ENCODE measurements at places on chromosomes 3 and 15. TPM values are rescaled to one million over a fixed set of nuclear protein-coding genes. Genes with fewer than 3 reads are reported as not detected.

DNA sequence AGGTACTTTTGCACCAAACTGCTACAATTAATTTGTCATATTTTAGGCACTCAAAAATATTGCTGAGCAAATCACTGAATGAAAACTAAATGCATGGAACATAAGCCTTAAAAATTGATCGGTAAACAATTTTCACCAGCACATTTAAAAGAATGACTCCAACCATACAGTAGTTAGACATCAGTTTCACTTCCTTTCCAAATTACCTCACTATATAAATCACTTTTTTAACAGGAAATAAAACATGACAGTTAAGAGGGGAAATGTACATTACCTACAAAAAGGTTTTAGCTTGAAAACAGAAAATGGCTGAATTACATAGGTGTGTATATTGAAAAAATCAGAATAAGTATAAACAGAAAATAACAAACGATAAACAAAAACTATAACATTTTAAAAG lies 108.4 kb downstream of the SERPINI1 start:
- no peak overlapping the region for H3K4me3 ChIP-seq
- H3K4me1 ChIP-seq = no peaks in the 10 kb centered on the region
- H3K36me3 ChIP-seq = no peaks in the 10 kb centered on the region
- H3K27me3 ChIP-seq = peaks cover 12% of the 10 kb centered on the region
- no peak overlapping the region for H3K27ac ChIP-seq

DNA sequence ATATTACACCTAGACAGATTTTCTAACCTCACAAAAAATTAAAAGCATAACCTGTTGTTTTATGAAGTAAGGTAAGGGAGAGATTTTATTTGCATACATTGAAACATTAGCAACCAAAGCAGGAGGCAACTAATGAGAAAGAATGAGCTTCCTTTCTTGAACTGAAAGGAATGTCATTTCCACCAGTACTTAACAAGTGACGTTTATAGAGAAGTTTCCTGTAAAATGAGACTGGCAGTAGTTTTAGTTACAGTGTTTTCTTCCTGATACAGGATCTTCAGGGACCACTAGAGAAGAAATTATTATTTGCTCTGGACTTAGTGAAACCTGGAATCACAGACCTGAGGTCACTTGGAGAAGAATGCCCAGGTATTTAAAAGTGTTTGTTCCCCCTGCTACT lies 27.4 kb upstream of the FRMD5 start:
- H3K4me3 ChIP-seq = no peak overlapping the region
- H3K4me1 ChIP-seq = peaks cover 3% of the 10 kb centered on the region
- peaks cover 52% of the 10 kb centered on the region for H3K27me3 ChIP-seq
- no peak overlapping the region for H3K27ac ChIP-seq

DNA sequence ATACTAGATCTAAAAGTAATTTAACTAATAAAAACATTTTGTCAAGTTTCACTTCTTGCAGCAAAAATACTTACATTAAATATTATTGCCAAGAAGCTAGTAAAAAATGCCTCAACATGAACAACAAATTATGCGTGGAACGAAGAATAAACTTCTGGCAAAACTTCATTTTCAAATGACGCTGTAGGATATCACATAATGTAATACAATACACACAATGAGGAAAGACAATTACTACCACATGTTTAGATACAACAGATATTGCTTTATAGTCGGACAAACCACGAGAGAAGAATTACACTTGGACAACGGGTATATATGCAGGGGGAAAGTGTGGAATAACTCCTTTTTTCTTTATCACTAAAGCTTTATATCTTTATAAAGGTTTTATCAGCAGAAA lies 21.6 kb downstream of the P3H2 start:
- peaks cover 21% of the 10 kb centered on the region for H3K27me3 ChIP-seq
- peaks cover 2% of the 10 kb centered on the region for H3K4me1 ChIP-seq
- no peak for DNase-seq
- no peak overlapping the region for H3K4me3 ChIP-seq

GRCh38 chr3:43709022-43709421 lies 18.3 kb downstream of the ABHD5 start:
- no peak for DNase-seq
- H3K4me1 ChIP-seq = peaks cover 6% of the 10 kb centered on the region
- no peaks in the 10 kb centered on the region for H3K27me3 ChIP-seq
- H3K4me3 ChIP-seq = no peak overlapping the region
- peaks cover 10% of the 10 kb centered on the region for H3K36me3 ChIP-seq
- no peak overlapping the region for H3K27ac ChIP-seq

- DNase-seq = no peak
- H3K4me1 ChIP-seq = no peaks in the 10 kb centered on the region
- no peaks in the 10 kb centered on the region for H3K36me3 ChIP-seq
- H3K4me3 ChIP-seq = no peak overlapping the region
Observed at GRCh38 chr15:53208751-53209150, 418.6 kb upstream of the ONECUT1 start.

DNA sequence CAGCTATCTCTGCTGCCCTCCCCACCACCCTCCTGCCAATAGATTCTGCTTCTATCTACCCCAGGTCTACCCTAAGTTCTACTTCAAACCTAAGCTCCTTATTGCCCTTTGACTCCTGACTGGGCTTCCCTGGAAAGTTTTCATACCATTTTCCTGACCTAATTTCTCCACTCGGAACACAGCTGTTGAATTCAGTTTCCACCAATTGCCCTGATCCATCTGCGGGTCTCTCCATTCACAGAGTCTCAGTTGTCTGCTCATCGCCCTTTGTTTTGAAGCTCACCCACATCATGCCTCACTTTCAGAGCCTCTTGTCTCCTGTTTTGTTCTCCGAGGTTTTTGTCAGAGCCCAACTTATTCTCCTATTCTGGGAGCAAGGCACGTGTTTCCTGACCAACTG lies 56.8 kb upstream of the ABI3BP start:
- H3K36me3 ChIP-seq = no peaks in the 10 kb centered on the region
- no peaks in the 10 kb centered on the region for H3K4me1 ChIP-seq
- peaks cover 6% of the 10 kb centered on the region for H3K27me3 ChIP-seq
- no peak for DNase-seq
- no peak overlapping the region for H3K27ac ChIP-seq

DNA sequence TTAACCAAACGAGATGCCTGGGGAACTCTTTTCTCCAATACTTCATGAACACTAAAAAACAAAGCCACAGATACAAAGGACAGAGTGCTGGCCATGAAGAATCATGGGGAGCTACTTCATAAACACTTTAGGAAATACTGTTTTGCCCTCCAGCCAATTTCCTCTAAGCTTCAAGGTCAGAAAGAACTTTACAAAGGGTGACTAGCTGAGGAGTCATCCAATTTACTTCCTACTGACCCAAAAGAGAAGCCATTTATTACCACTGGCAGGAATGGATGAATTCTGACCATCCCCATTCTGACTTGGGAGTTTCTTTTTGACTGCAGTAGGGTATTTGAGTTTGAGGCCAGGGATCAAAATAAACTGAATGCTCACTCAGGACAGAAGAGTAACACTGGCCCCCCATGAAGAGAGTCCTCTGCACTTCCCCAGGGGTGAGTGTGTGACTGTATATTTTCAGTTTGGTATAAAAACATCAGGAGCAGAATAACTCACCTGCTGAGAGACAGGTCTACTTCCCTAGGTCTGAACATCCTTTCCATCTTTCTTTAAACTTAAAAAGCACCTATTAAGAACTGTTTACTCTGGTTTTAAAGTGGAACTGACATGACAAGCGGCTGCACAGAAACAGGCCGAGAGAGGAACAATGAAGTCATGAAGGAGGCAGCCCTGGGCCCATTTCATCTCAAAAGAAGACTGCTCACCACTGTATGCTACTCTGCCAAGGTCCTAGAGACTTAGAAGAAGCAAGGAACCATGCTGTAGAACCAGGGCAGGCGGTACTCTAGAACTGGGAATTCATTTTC lies 203.6 kb downstream of the TNIK start:
- H3K4me3 ChIP-seq = peak overlapping the region; percentile 46
- H3K36me3 ChIP-seq = peaks cover 2% of the 10 kb centered on the region
- H3K4me1 ChIP-seq = peaks cover 76% of the 10 kb centered on the region
- H3K27ac ChIP-seq = peak overlapping the region; percentile 98

DNA sequence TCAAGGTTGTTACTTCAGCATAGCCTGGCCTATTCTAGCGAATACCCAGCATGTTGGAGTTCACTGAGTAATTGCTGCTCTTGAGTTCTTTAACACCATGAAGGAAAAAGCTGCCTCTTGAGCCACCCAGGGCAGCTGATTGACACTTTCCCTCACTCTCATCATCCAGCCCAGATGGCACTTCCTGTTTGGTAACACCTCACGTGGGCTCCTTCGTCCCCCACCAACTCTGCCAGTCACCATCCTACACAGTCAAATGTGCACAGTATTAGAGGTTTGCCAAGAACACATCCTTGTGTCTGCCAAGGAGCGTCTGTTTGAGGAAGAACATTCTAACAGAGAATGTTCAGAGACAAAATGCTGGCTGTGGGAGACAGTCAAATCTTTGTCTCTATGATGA lies 266.3 kb downstream of the RPLP1 start:
- no peaks in the 10 kb centered on the region for H3K27me3 ChIP-seq
- peak overlapping the region; percentile 94 for H3K27ac ChIP-seq
- no peak overlapping the region for H3K4me3 ChIP-seq
- no peak for DNase-seq

- peaks cover 14% of the 10 kb centered on the region for H3K27me3 ChIP-seq
- no peak overlapping the region for H3K4me3 ChIP-seq
- no peaks in the 10 kb centered on the region for H3K36me3 ChIP-seq
- no peak for DNase-seq
- no peak overlapping the region for H3K27ac ChIP-seq
- H3K4me1 ChIP-seq = no peaks in the 10 kb centered on the region
Observed at GRCh38 chr3:169299129-169299528, 364.4 kb downstream of the MECOM start.

GRCh38 chr3:105174017-105174615 lies 192.6 kb upstream of the ALCAM start:
- no peak for DNase-seq
- H3K36me3 ChIP-seq = no peaks in the 10 kb centered on the region
- no peaks in the 10 kb centered on the region for H3K4me1 ChIP-seq
- H3K27me3 ChIP-seq = peaks cover 21% of the 10 kb centered on the region
- no peak overlapping the region for H3K4me3 ChIP-seq
- H3K27ac ChIP-seq = no peak overlapping the region

GRCh38 chr3:50584391-50584790 lies 15.1 kb downstream of the HEMK1 start:
- peaks cover 48% of the 10 kb centered on the region for H3K4me1 ChIP-seq
- peak overlapping the region; percentile 83 for H3K27ac ChIP-seq
- DNase-seq = no peak
- no peaks in the 10 kb centered on the region for H3K27me3 ChIP-seq

- DNase-seq = no peak
- H3K27ac ChIP-seq = peak overlapping the region; percentile 51
- H3K36me3 ChIP-seq = peaks cover 3% of the 10 kb centered on the region
- no peak overlapping the region for H3K4me3 ChIP-seq
- H3K4me1 ChIP-seq = peaks cover 5% of the 10 kb centered on the region
Observed at GRCh38 chr15:44633603-44634002, 29.9 kb downstream of the SPG11 start.

DNA sequence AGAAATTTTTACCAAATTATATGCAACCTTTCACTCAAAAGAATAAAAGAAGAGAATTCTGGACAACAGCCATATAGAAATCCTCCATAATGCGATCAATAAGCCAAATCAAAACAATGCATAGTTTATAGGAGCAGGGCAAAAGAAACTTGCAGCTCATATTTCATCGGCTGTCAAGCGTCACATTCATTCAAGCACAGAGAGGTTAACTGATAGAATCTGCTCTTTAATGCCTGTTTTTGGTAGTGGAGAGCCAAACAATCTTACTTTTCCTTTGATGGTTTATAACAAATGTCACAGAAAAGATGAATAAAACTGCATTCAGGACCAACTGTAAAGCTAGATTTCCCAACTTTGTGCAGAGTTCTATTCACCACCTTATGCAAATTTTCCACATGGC lies 35.4 kb downstream of the PRTG start:
- DNase-seq = no peak
- H3K27me3 ChIP-seq = peaks cover 29% of the 10 kb centered on the region
- no peak overlapping the region for H3K27ac ChIP-seq
- no peaks in the 10 kb centered on the region for H3K36me3 ChIP-seq

DNA sequence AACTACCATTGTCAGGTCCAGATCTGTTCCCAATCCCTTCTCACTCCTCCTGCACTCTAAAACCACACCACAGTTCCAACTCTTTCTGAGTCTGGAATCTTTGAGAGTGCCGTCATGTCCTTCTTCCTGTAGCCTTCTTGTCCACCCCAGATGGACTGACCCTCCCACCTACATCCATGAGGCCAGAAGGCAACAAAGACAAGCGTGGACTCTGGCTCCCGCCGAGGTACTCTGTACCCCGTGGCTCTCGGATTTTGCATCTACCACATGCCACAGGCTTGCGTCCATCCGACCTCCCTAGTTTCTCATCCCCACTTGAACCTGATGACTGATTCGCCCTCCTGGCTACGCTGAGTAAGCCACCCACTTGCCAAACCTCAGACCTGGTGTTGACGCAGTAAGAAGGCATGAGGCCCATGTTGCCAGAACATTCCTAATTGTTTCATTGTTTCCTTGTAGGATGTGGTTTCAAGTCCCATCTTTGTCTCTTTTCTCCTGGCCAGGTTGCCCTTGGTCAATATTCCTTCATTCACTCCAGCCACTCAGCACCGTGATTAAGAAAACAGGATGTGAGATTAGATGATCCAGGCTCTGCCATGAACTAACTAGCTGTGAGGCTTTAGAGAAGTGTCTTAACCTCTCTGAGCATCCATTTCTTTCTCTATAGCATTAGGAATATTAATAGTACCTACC lies 1.1 kb upstream of the ZBTB38 start:
- no peak for DNase-seq
- H3K36me3 ChIP-seq = no peaks in the 10 kb centered on the region
- peaks cover 11% of the 10 kb centered on the region for H3K4me1 ChIP-seq

DNA sequence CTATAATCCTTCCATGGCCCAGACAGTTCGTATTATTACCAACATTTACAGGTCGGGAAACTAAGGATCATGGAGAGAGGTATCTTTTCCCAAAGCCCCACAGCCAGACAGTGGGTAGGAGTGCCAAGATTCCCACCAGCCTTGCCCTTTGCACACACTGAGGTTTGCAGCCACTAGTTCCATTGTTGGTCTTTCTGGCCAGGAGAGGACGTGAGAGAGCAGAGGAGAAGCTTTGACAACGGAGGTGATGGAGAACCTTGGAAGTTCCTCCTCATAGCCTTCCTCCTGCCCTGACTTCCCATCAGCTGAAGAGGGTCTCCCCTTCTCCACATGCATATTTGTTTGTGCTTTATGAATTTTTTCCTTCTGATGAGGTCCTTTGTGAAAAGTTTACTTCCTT lies 50.5 kb upstream of the PLCL2 start:
- no peaks in the 10 kb centered on the region for H3K36me3 ChIP-seq
- no peak overlapping the region for H3K4me3 ChIP-seq
- H3K27ac ChIP-seq = no peak overlapping the region
- DNase-seq = no peak
- no peaks in the 10 kb centered on the region for H3K27me3 ChIP-seq
- H3K4me1 ChIP-seq = peaks cover 9% of the 10 kb centered on the region

- no peak overlapping the region for H3K4me3 ChIP-seq
- H3K27ac ChIP-seq = no peak overlapping the region
- DNase-seq = no peak
- peaks cover 2% of the 10 kb centered on the region for H3K36me3 ChIP-seq
- H3K4me1 ChIP-seq = no peaks in the 10 kb centered on the region
Observed at GRCh38 chr3:114939920-114940319, 207.2 kb downstream of the ZBTB20 start.

Gene CCDC80
- not detected for total RNA-seq

Gene LRRIQ4
- total RNA-seq = not detected

Gene FOXB1
- 0.22 TPM for total RNA-seq

Gene IL16
- 87.1 TPM for total RNA-seq

Gene CLCN2
- total RNA-seq = 4.6 TPM

Gene GLDN
- not detected for total RNA-seq

Gene CCR3
- 0.37 TPM for total RNA-seq

Gene P2RY12
- 19.8 TPM for total RNA-seq

Gene CYP11A1
- not detected for total RNA-seq

Gene LXN
- total RNA-seq = 5.6 TPM

Gene COLQ
- 10.8 TPM for total RNA-seq

Gene MESP1
- total RNA-seq = not detected

Gene CLDN16
- total RNA-seq = not detected

Gene LDHAL6B
- not detected for total RNA-seq

Data from T-helper 17 cell (primary cell).